ENCODE measurements at places on chromosomes 11 and 22. TPM values are rescaled to one million over a fixed set of nuclear protein-coding genes. Genes with fewer than 3 reads are reported as not detected.

Gene SCUBE1
- total RNA-seq: 5.6 TPM

Gene BCR
- 39.2 TPM for total RNA-seq

Gene C11orf16
- total RNA-seq: not detected

Gene SIAE
- 236 TPM for total RNA-seq

Gene FOLR1
- 0.59 TPM for total RNA-seq

Gene OR4C15
- total RNA-seq: not detected

Gene KIAA0930
- total RNA-seq: 38.5 TPM

Gene CTSW
- 1.2 TPM for total RNA-seq

Gene METTL15
- 16.5 TPM for total RNA-seq

Gene EHF
- 316 TPM for total RNA-seq

Gene WNT11
- 3.8 TPM for total RNA-seq

Gene TSPAN32
- 0.40 TPM for total RNA-seq

Gene PNPLA5
- not detected for total RNA-seq

Gene KMT2A
- 33.8 TPM for total RNA-seq

Gene MS4A4E
- 1.0 TPM for total RNA-seq

Gene ANO1
- 8.3 TPM for total RNA-seq

Gene GUCY1A2
- 1.2 TPM for total RNA-seq

Gene MOGAT2
- 211 TPM for total RNA-seq

Gene FAM111B
- total RNA-seq: 27.5 TPM

Gene APOA4
- not detected for total RNA-seq

Gene TPBGL
- total RNA-seq: 0.15 TPM

Gene B3GAT1
- total RNA-seq: 0.13 TPM

Gene OR9Q2
- total RNA-seq: not detected

Gene PHF21A
- total RNA-seq: 19.1 TPM

Gene OR4A16
- not detected for total RNA-seq

Gene PANX3
- total RNA-seq: not detected

Gene CRYBA4
- total RNA-seq: not detected

Gene MRE11
- 14.0 TPM for total RNA-seq

Gene SCGB1D4
- not detected for total RNA-seq

Gene CHRM1
- 1.8 TPM for total RNA-seq

Gene NPAS4
- total RNA-seq: 0.17 TPM

Gene ZP1
- 0.35 TPM for total RNA-seq

Gene TIGD3
- 0.48 TPM for total RNA-seq

Gene ALX4
- total RNA-seq: not detected

Gene CARD10
- total RNA-seq: 59.3 TPM

Gene CSTPP1
- total RNA-seq: 35.8 TPM

Gene PMM1
- total RNA-seq: 49.3 TPM

Gene TRPC6
- 0.96 TPM for total RNA-seq

Gene MN1
- 0.67 TPM for total RNA-seq

Gene GDPD4
- not detected for total RNA-seq

Gene ABTB2
- 11.1 TPM for total RNA-seq

Gene CCDC157
- 1.6 TPM for total RNA-seq

Gene PIH1D2
- 0.82 TPM for total RNA-seq

Gene LGR4
- 94.5 TPM for total RNA-seq

Gene FOXR1
- not detected for total RNA-seq
